ENCODE measurements at places on chromosomes 5 and 9.

DNA sequence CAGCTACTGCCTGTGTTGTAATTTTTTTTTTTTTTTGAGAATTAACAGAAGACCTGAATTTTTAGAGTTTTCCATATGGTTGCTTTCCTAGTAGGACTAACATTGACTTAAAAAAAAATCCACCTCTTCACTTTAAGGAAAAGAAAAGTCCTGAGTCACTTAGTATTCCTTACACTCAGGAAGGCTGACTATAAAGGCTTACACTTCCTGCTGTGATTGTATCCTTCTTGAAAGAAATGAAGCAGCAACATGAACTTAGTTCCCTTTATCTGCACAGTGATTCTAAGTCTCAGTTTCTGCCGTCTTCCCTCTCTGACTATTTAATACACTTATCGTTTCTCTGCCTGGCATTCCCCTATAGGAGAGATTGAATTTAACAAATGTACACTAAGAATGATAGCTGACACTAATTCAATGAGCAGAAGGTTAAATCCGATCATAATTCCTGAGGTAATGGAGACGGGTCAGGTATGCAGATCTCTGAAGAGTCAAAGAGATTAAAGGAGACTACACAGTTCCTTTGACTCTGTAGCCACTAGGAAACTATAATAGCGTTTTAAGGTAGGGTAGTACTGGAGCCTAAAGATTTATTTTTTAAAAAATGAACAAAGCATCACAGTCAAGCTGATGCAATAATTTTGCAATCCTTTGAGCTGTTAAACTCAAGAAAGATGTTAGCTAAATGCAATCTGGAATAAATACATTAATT, 185.1 kb upstream of the ELAVL2 start:
- DNase-seq = no peak

DNA sequence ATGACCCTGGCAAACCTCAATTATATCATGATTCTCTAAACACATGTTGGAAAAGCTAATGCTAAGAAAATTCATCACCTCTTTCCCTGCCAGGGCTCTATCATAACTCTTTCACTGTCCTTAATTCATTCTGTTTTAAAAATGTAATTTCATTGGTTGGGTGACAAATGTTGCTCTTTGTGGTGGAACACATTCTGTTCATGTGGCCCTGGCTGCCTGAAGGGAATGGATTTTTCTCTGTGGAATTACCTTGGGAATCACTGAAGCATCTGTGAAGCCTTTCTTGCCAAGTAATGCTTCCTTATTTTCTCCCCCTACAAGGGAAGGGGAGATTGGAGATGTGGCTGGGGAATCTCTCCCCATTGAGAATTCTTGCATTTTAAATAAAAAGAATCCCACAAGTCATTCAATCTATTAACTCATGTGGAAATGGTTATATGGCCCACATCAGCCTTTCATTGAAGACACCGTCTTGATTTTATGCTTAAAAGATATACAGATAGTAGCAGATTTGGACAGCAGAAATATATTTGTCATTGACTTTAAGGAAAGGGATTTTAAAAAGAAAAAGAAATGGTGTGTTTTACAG, 201.8 kb upstream of the NMUR2 start:
- no peak for DNase-seq

DNA sequence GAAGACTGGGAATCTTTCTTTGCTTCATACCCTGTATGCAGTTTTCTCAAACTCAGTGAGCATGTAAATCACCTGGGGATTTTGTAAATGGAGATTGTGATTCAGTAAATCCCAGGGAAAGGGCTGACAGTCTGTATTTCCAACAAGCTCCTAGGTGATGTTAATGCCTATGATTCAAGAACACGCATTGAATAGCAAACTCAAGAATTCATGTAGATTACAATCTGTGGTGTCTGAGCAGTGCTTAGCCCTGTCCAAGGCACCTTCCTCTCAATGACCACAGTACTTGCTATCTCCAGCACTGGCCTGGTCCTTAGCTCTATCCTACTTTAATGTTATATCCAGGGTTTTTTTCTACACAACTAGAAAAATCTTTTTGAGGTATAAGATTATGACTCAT, 721.4 kb upstream of the MEF2C start:
- DNase-seq = no peak

DNA sequence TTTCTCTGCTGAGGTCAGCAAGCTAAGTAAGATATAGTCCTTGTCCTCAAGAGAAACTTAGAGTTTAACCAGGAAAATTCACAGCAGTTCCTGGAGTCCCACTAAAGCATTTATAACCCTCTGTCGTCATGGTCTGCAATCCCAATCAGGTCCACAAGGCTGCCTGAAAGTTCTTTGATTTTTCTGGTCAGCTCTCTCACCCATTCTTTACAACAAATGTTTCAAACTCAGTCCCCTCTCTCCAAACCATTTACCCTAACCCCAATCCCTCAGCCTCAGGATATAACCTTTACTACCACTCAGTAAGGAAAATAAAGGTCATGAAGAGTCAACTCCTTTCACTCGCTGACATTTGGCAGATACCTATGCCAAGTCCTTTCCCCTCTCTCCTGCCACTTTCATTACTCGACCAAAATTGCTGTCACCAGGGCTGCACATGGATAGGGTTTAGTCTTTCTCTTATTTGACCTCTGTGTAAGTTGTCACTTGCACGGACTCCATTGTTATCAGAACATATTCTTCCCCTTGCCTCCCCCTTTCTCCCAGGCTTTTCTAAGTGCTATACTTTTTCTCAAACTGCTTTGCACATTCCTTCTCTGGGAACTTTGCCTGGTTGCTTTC, 936.6 kb downstream of the NR2F1-AS1 start:
- DNase-seq = no peak

GRCh38 chr5:154819546-154819945, 30.9 kb downstream of the FAXDC2 start:
- DNase-seq = no peak

DNA sequence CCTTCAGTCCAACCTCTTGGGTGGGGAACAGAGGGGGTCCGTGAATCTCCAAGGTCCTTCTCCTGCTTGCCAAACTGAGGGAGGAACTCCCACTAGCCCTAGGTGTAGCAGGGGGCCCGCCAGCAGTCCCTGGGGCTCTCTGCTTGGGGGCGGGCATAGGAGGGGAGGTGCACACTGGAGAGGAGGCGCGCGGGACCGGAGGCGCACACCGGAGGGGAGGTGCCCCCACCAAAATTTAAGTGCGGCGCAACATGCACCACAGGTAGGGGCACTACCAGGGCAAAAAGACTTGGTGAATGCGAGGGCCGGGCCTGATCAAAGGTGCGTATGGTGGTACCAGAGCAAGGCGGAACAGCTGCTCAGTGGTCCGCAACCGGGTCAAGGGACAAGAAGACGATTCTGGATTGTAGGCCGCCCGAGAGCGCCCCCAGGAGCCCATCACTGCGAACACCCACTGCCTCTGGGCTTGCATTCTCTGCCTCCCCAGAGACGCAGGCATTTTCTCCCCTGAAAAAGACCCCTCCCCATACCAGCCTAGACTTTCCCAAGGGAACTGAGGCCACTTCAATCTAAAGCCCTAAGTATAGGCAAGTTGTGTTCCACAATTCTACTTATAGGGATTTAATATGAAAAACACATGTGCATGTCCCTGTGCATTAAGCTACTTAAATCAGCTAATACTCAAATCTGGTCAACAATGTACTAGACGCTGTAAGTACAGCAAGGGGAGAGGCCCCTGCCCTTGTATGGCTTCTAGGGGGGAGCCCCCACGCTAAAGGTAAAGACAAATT, 50.6 kb downstream of the TGFBI start:
- DNase-seq = no peak

GRCh38 chr9:88736136-88736637, 201.2 kb downstream of the NXNL2 start:
- no peak for DNase-seq

DNA sequence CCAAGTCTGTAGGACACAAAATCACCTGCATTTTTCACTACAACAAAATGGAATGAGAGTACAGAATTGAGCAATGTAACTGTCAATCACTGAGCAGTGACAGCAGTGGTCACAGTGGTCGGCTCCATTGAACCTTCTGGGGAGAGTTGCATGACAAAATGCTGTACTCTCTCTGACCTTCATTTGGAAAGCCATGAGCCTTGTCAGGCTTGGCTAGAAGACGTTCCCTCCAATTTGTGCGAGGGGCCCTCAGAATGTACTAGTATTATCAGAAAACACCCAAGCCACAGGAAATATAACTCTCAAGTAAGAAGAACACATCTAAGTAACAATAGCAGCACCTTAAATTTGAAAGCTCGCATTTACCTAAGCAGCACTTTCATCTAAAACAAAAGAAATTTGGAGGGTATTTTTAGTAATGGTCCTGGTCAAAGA, 425.6 kb upstream of the MEF2C start:
- no peak for DNase-seq

Data from uterus (tissue), 4 donors.